Left cardiac atrium (tissue), 4 donors: ENCODE measurements at places on chromosomes 3 and 15. TPM values are rescaled to one million over a fixed set of nuclear protein-coding genes. Genes with fewer than 3 reads are reported as not detected.

GRCh38 chr15:98484914-98485313, 163.4 kb upstream of the IGF1R start:
- no peak for DNase-seq

Gene TTLL13
- total RNA-seq = not detected

Gene SERPINI2
- total RNA-seq = 0.71 TPM

DNA sequence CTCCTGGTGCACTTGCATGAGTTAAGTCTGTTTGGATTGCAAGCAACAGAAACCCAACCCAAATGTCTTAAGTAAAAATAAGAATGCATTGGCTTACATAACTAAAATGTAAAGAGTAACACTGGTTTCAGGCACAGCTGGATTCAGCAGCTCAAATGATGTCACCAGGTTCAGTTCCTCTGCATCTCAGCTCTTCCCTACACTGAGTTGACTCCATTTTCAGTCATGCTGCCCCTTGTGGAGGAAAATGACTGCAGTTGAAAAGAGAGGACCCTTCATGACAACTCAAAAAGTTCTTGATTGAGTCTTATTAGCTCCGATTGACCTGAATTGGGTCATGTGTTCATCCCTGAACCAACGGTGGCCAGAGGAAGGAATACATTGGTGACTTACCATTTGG, 138.5 kb upstream of the ABI3BP start:
- DNase-seq = no peak

DNA sequence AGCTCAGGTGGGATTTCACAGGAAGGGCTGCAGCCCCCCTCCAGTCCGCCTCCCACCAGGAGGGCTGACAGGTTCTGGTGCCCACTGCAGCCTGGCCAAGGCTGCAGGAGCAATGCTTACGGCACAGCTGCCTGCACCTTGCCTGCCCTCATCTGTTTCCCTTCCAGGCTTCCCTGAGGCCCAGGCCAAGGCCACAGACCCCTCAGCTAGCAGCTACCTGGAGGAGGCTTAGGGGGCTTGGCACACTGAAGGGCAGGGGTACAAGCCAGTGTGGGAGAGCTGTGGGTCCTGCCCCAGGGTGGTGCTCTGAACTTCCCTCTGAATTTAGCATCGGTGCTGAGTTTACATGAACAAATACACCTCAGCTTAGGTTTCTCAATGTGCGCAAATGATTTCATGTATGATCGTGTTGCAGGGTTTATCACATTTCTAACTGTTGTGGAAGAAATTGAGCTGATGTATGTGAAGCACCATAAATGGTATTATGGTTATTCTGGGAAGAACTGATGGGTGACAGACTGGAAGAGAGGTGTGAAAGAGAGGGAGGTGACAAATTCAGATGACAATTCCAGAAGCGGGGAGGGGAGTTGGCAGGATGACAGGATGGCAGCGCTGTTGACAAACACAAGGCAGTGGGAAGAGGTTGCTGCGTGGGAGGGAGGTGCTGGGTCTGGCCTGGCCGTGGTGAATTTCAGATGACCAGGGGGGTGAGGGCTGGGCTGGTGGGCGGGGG, 6.1 kb downstream of the RHCG start:
- peak; percentile 47 for DNase-seq

GRCh38 chr3:124234852-124235252, 242.9 kb upstream of the ROPN1 start:
- peak; percentile 40 for DNase-seq

DNA sequence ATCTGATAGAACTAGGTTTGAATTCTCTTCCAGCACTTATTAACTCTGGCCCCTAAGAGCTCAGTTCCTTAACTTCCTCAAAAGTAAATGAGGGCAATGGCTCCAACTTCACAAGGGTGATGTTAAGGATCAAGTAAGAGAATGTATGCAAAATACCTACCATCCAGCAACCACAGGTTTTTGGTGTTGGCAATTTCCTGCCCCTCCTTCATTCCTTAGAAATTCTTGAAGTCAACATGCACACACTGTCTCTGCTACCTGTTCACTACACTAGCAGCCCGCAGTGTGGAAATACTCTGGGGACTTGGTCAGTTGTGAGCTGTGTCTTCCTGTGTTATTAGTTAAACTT, 5.0 kb downstream of the ZBED2 start:
- no peak for DNase-seq

DNA sequence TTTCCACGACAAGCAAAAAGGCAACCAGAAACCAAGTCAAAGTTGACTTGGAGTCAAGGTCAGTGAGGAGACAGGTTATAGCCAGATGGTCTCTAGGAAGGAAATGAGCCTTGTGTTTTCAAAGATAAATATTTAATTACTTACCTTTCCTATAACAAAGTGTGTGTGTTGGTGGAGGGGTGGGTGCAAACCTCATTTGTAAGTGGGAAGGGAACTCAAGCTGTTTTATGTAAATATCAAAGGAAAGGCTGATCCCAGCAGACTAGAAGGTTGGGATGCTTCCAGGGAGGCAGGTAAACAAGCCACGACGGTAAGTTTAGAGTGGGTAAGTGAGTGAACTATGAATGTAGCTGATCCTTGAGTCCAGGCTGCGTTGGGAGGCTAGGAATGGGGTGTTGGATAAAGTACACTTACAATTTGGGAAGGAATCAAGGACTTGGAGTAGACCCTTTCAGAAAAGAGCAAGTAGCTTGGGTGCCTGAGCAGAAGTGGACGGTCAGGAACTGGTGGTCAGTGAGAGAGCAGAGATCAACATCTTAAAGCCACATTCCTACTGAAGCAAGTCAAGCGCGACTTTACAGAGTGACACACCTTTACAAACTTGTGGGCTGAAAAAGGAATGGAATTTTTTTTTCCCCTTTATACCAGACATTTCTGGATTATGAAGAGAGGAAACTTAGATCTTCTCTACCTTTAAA, 82.0 kb upstream of the TBL1XR1 start:
- DNase-seq = no peak

Gene USP50
- 0.47 TPM for total RNA-seq

Gene THSD4
- total RNA-seq = 39.8 TPM

- DNase-seq = peak; percentile 43
These were observed 54.2 kb upstream of the ARHGEF3 start for GRCh38 chr3:56855856-56856512.

- DNase-seq = peak; percentile 75
These were observed 1.8 kb upstream of the SCN5A start for GRCh38 chr3:38651153-38651789.

- no peak for DNase-seq
These were observed 225.6 kb downstream of the TIGIT start for GRCh38 chr3:114519415-114519814.

GRCh38 chr3:108088697-108089096, 2.1 kb downstream of the CD47 start:
- no peak for DNase-seq

DNA sequence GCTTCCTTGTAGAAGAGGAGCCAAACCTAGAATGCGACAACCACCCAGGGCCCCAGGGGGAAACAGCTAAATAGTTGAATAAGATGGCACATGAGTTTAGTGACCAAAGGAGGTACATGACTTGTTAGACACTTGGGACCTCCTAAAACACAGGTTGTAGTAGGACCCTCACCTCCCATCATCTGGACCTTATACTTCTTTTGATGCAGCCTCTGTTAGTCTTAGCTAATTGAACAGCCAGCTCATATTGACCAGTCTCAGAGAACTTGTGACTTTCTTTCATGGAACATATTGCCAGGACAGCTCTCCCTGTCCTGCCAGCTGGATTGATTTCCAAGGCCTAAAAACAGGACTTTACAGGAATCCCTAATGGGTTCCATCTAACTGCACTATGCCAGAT, 45.0 kb downstream of the SPSB4 start:
- DNase-seq = no peak

DNA sequence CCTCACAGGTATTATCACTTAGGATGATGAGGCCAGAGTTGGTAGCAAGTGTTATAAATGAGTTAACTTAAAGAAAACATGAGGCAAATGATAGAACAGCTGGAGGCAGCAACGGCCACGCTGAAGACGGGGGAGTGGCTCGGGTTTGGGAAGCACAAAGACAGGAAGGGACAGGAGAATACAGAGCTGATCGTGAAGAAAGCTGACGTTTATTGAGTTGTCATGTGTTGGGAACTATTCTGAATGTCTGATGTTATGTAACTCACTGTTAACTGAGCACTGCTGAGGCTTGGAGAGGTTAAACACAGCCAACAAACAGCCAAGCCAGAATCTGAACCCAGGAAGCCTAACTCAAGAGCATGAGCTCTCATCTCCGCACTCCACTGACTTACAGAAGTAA, 42.3 kb downstream of the FGD5 start:
- no peak for DNase-seq

Gene ARIH2
- total RNA-seq = 104 TPM

- DNase-seq = peak; percentile 42
These were observed 3.4 kb upstream of the CCNL1 start for GRCh38 chr3:157163217-157163953.

GRCh38 chr15:73678498-73678897, 5.7 kb upstream of the CD276 start:
- no peak for DNase-seq

Gene SLC6A1
- total RNA-seq = 1.1 TPM

Gene ATP8B4
- total RNA-seq = 9.7 TPM

- DNase-seq = no peak
These were observed 27.2 kb downstream of the MRPL46 start for GRCh38 chr15:88440021-88440420.

DNA sequence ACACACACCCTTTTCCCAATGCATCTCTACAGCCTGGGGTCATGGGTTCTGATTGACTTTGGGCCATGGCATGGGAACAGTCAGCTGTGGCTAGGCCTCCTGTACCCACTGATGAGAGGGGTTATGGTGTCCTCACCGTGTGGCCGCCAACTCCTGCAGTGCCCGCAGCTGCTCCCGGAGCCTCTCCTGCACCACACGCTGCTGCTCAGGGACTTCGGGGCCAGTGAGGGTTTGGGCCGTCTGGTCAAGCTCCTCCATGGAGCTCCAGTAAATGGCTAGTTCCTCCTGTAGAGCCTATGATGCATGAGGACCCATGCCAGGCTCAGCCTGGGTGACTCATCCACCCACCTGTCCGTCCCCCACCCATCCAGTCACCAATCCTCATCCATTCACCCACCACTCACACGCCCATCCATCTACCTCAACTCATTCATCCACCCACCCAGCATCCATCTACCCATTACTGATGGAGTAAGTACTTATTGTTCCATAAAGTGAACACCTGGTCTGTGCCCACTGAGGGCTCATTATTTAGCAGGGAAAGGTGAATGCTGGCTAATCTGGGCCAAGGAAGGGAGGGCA, 21.6 kb downstream of the SPTBN5 start:
- DNase-seq = no peak

Gene TMEM44
- 12.1 TPM for total RNA-seq

DNA sequence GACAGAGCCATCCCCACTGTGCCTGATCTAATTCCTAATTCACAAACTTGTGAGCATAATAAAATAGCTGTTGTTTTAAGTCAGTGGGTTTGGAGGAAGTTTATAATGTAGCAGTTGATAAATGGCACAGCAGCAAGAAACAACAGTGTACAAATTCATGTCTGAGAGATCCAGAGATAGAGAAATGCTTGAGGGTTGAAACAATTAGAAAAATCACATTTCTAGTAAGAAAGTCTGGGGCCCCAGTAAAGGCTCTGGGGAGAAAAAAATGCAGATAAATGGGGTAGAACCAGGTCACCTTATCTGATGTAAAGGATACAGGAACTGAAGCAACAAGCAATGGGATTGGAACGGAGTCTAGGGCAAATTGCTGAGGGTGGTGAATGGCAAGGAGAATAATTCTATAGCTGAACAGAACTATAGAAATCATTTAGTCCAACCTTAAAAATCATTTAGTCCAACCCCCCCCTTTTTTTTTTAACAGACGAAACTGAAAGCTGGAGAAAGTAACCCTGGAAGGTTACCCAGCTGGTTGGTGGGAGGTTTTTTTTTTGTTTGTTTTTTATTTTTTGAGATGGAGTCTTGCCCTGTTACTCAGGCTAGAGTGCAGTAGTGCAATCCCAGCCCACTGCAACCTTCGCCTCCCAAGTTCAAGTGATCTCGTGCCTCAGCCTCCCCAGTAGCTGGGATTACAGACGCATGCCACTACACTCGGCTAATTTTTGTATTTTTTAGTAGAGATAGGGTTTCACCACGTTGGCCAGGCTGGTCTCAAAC, 14.3 kb upstream of the SHQ1 start:
- no peak for DNase-seq

GRCh38 chr3:5201536-5201935, 14.0 kb downstream of the EDEM1 start:
- DNase-seq = no peak

GRCh38 chr3:190074817-190075216, 45.9 kb downstream of the P3H2 start:
- no peak for DNase-seq

- DNase-seq = no peak
These were observed 130.8 kb upstream of the CCNL1 start for GRCh38 chr3:157290766-157291165.

GRCh38 chr15:82970078-82970686, 15.8 kb upstream of the RAMAC start:
- DNase-seq = no peak

DNA sequence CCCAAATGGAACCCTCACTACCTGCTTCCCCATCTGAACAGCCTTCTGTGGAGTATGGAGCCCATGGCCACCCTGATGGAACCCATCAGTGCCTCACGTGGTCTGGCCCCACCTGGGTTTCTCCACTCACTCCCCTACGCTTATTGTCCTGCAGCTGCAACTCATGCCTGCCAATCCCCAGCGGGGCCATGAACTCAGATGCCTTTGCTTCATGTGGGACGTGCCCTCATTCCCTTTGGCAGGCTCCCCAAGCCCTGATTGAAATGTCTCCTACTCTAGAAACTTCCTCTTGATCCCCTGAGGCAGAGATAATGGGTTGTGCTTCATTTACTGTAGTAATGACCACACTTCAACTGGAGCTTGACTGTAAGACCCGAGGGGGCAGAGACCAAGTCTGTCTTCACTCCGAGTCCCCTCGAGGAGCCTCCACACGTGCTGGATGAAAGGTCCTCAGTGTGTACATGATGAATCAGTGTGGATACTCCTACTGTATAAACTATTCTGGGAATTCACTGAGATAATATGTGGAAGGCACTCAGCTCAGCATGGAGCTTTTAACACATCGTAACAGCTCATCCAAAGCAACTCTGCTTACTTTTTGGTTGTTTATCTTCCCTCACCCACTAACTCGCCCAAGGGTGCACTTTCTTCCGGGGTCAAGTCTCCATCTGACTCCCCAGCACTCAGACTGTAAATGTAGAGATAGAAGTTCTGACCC, 232.8 kb upstream of the BHLHE40 start:
- no peak for DNase-seq
